ENCODE measurements at places on chromosomes 16 and 17. TPM values are rescaled to one million over a fixed set of nuclear protein-coding genes. Genes with fewer than 3 reads are reported as not detected.

CCL7 gene
- total RNA-seq: not detected

TBX2 gene
- total RNA-seq: 11.1 TPM

ULK2 gene
- 31.8 TPM for total RNA-seq

ALOXE3 gene
- total RNA-seq: not detected

OR1A1 gene
- total RNA-seq: not detected

IL17C gene
- total RNA-seq: not detected

PGS1 gene
- total RNA-seq: 27.5 TPM

GRCh38 chr17:33038740-33039139 lies 47.1 kb downstream of the SPACA3 start:
- DNase-seq: peak; percentile 28

- DNase-seq: no peak
Measured at GRCh38 chr17:76434870-76435269, 18.1 kb downstream of the UBE2O start.

DNA sequence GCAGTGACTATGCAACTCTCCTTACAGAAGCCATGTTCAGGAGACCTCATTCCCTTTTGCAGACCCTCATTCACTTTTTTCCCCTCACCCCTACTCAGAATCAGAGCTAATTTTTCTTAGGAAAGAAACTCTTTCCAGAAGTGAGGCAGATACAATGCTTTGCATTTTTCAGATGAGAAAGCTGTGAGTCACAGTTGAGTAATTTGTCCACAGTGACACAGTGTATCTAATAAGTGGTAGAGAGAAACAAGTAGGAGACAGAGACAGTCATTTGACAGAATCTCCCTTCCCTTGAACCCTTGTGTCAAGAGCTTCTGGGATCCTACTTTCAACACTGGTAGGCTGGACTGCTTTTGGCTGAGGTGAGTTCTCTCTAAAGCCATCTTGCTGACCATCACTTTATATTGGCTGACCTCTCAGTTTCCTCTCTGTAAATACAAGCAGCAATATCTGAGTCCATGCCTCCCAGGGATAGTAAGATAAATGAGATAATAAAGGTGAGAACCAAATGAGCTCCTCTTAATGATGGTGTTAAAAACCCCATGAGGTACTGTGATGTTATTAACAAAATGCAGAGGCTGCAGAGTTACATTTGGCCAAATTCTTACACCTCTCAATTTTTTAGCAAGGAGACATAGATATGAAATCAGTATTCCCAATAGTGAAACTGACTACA lies 130.8 kb downstream of the CA10 start:
- no peak for DNase-seq

DNA sequence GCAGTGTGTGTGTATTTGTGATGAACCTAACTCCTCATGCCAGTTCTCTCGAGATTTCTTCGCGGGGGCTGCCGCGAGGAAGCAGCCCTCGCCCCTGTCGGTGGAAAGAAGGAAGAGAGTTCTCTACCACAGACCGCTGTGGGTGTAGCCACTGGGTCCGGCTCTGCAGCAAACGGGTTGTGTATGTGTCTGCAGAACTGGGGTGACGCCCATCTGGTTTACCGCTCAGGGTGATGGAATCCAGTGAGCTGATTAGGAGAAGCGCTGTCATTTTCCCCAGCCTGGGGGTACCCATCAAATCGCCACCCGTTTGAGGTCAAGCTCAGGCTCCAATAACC lies 7.7 kb downstream of the CORO6 start:
- DNase-seq: no peak

DNA sequence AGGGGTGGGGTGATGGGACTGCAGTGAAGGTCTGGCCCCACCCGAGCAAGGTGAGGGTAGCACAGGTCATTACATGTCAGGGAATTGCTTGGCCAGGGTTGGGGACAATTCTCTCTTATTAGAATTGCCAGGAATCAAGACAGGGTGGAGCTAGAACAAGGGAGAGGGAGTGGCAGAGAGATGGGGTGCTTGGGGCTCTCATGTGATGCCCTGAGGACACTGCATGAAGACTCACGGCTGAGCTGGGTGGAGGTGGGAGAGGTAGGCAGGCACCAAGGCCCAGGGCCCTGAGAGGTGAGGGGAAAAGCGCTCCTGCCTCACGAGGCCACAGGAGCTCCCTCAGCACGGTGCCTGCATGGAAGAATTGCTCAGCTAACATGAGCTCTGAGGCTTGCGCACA lies 3.6 kb downstream of the DPEP1 start:
- DNase-seq: no peak

DNA sequence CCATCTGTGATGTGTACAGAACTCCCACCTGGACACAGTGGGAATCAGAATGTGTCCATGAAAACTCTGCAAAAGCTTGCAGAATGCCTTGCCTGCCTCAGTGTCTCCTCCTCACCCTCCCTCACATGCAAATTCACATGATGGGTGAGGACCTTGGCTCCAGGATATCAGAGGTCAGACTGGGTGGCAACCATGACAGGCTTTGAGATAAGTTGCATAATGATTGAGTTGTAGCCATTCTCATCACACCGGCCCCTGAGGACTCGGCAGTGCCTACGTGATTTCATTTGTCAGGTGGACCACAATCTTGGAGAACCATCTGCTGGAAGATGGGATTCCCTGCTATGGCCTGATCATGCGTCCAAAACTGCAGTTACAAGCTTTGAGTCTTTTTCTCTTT lies 3.9 kb upstream of the ADCY9 start:
- no peak for DNase-seq

- DNase-seq: no peak
Measured at GRCh38 chr16:72270531-72270930, 98.6 kb upstream of the PMFBP1 start.

GRCh38 chr16:77882358-77882757 lies 94.0 kb downstream of the VAT1L start:
- no peak for DNase-seq

DNA sequence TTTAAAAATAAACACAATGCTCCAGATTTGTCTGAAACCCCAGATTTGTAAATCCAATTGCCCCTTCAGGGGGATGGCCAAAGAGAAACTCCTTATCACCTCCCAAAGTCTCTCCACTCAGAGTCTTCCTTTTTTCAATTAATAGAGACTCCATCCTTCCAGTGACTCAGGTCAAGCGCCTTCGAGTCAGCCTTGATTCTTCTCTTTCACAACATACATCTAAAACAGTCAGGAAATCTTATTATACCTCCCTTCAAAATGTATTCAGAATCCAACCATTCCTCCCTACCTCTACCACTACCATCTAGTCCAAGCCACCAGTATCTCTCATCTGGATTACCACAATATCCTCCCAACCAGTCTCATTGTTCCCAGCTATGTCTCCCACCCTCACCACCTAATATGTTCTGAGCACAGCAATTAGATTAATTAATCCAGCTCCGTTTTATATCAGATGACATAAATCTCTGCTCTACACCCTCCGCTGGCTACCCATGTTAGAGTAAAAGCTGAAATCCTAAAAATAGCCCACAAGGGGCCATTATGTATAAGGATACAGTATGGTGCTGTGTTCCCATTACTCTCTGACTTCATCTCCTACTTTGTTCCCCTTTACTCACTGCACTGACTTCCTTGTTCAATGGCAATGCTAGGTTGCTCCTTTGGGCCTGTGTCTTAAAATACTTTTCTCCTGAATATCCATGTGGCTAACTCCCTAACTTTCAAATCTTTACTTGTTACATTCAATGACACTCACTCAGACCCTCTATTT lies 11.8 kb downstream of the SIAH1 start:
- no peak for DNase-seq

DNA sequence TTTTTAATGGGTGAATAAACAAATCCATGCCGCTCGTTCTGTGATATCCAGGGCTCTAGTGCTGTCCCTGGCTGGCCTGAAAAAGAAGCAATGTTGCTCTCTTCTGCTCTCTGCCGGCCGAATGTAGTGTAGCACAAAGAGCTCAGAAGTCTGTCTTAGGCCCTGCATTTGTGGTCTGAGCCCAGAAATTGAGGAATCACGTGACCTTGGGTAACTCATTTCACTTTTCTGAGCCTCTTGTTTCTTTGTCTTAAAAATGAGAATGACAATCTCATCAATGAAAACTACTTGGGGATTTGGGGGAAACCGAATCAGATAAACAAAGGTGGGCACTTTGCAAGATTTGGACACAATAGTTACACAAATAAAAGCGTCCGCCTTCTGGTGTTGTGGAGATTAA lies 381.6 kb upstream of the ASIC2 start:
- DNase-seq: peak; percentile 44

GRCh38 chr16:17244872-17245551 lies 225.7 kb downstream of the XYLT1 start:
- no peak for DNase-seq
